ENCODE measurements at places on chromosomes 7 and 10.

- no peak for DNase-seq
Observed at GRCh38 chr10:10915215-10915614, 102.5 kb upstream of the CELF2 start.

- no peak for DNase-seq
Observed at GRCh38 chr10:105328503-105329133, 687.5 kb downstream of the SORCS3 start.

DNA sequence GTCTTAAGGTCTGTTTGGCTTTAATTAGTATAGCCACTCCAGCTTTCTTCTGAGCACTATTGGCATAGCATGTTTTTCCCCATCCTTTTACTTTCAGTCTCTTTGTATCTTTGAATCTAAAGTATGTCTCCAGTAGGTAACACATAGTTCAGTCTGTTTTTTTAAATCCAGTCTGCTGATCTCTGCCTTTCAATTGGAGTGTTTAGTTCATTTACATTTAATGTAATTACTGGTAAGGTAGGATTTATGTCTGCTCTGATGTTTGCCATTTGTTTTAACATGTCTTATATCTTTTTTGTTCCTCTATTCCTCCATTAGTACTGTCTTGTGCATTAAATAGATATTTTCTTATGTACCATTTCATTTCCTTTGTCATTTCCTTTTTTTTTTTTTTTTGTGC lies 72.5 kb downstream of the EXOC6 start:
- DNase-seq: no peak

DNA sequence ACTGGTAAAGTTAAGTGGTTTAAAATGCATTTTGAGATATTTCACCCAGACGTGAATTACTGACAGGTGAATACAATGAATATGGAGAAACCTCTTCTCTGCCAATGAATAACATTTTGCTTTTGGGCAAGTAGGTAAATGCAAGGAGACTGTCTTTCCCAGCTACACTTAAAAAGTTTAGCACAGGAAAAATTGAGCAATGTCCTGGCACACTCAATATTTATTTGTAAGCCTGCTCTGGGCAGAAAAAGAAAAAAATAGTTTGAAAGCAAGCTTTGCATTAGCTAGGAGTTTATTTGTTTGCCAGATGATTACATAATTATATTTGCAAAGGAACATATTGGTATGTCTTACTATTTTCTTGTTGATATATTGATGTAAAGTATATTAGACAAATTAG lies 624.2 kb downstream of the ACTR3B start:
- DNase-seq: no peak

GRCh38 chr10:33807531-33808359 lies 473.3 kb upstream of the NRP1 start:
- no peak for DNase-seq

DNA sequence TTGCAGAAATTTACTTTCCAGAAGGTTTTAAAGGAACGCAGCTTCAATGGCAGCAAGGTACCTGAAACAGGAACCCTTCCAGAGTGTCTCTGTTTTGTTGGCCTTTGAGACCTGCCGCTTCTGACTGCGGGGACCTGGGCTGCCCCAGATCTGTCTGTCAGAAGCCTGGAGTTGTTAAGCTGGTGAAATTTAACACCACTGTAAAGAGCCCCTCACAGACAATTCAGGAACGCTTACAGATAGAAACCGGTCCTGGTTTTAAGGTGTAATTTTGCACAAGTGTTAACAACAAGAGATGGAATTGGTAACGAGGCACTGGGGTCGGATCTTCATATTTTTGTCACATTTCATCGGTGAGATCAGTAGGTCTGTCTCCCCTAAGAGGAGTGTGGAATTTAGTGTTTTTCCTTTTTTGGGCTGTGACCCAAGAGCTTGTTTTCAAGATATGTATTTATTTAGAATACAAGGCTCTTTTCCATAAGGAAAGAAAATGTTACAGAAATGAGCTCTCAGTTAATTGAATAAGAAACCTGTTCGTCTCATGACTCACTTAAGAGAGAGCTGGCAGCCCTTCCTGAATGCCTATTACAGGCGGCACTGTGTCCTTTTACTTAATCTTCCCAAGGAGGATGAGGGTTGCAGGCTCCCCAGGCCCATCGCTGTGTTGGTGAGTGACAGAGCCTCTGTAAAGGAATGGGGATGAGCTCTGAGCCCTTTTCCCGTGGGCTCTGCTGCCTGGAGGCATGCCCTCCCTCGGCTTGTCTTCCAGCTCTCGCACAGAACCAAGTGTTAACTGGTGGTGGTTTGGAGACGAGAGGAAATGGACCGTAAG lies 168.7 kb downstream of the CUX1 start:
- no peak for DNase-seq

DNA sequence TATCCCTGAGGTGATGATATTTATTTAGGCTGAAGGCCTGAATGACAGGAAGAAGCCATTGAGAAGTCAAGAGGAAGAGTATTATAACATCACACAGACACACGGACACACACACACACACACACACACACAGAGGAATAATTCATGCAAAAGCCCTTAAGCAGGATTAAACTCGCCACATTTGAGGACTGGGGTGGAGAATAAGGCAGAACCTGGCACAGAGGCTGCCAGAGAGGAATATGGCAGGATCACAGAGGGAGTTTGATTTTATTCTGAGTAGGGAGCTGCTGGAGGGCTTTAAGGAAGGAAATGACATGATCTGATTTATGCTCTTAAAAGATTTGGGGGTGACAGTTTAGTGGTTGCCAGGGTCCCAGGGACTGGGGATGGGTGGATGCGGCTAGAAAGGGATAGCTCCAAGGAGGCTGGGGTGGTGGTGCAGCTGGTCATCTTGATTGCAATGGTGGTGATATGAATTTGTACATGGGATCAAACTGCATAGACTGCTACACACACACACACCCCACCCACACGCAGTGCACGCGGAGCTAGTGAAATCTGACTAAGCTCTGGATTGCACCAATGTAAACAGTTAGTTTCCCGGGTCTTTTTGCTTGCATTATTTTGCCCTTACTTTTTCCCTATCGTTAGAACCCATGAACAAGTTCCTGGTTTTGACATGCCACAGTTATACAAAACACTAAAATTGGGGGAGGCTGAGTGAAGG lies 11.2 kb downstream of the SMURF1 start:
- DNase-seq: no peak

GRCh38 chr7:94605031-94605430 lies 50.9 kb downstream of the SGCE start:
- no peak for DNase-seq

DNA sequence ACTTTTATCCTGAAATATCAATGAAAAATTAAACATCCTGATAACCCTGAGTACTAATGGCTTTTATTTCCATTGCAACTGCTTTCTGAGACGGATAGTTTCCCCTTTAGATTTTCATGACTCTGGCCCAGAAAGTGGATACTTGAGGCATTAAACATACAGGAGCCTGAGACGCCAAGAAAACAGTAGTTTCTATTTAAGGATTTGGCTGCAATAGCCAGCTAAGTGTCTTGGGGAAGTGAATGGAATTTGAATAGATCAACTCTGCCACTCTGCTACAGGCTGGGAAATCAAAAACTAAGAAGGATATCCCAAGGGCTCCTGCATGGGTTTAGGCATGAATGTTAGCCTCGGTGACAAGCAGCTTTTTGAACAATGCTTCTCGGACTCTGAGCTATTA lies 24.7 kb upstream of the GPAM start:
- no peak for DNase-seq

DNA sequence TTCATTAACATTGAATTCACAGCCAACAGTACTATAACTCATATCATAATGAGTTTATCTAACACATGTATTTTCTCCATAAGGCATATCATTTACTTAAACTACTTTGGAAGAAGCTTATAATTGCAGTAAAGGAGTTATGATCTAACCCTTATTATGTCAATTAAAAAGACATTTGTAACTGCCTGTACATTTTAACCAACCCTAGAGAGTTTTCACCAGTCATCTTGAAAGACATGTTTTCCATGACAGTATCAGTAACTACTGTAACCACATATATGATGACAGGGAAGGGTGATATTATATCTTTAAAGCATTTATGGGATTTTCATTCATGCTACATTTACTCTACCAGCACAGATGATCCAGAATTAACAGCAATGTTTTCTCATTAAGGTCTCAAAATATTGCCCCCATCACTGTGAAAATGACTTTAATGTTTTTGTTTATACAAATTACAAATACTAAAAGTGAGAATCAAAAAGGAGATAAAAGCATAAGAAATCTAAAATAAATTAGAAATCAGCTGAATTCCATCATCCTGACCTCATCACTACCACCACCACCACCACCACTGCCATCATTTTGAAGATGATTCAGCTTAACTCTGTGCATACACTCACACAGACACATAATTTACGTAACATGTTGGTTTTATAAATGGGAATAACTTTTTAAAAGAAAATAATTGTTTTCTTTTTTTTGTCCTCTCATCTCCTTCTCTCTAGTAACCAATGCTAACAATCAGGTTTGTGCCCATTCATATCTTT lies 53.6 kb downstream of the MKLN1 start:
- DNase-seq: no peak

- DNase-seq: no peak
Observed at GRCh38 chr10:128203028-128203427, 76.8 kb upstream of the MKI67 start.

- peak; percentile 11 for DNase-seq
Observed at GRCh38 chr10:117610321-117610720, 67.8 kb downstream of the EMX2 start.

Data from NCI-H526 (cell line).